Right atrium auricular region (tissue), 2 donors: ENCODE measurements at places on chromosomes 16 and 17.

DNA sequence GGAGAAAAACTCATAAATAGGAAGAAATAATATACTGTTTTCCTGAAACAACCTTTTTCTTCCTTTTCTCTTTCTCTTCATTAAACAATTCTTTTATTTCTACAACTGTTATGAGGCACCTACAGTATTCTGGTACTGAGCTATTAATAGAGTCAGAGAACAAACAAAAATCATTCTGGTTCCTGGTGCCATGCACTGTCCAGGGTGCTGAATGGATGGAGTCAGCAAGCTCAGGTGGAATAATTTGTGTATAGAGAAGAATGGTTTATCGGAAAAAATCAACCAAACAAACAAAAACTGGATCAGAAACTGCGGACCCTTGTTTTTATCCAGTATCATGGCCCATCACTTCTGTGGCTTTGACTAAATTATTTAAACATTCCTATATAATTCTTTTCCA is 430.3 kb upstream of the GOT2 start:
- no peak for DNase-seq

DNA sequence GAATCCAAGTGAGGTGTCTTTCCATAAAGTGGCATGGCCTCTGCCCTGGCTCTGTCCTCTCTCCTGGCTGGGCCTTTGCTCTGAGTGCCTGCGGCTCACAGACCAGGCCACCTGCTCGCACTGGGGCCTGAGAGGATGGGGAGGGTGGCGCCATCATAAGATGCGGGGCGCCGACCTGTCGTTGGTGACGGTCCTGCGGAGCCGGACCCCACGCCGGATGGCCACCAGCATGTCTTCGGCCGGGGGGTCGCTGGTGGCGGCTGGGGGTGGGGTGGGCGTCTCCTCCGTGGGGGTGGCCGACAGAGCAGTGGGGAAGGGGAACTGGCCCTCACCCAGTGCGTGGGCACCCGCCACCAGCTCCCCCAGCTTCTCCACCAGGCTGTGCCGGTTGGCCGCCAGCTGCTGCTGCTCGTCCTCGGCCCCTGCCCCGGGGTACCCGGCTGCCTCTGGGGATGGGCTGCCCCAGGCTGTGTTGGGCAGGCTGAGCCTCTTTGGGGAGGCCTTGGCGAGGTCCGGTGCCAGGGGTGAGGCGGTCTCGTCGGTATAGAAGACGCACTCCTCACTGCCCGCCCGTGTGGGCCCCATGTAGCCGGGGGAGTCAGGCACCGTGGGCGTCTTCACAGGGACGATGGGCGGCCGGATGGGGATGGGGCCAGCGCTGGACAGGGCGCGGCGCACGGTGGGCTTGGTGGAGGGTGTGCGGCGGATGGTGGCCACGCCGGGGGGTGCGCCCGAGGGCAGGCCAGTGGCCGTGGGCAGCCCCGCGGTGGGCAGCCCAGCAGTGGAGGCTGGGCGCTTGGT is 17.4 kb downstream of the IL34 start:
- DNase-seq: no peak

- DNase-seq: no peak
Observed at GRCh38 chr17:17509601-17510425, 13.6 kb upstream of the RASD1 start.

- no peak for DNase-seq
Observed at GRCh38 chr16:60271025-60271771, 1537.1 kb upstream of the GOT2 start.

DNA sequence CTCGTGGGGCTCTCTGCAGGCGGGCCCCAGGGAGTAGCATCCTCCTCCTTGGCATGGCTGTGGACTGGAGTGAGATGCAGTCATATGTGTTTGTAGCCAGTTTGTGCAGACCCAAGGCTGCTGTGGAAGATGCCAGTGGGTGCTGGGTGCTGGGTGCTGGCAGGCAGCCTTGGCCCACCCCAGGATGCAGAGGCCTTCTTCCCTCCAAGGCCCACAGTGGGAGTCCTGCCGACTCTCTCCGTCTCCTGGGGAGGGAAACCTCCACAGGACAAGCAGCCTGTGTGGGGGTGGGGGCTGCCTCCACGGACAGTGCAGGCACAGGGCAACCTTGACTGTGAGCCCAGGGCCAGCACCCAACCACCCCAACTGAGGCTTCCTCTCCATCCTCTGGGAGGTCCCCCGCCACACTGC is 13.8 kb upstream of the TMEM92 start:
- peak; percentile 51 for DNase-seq

DNA sequence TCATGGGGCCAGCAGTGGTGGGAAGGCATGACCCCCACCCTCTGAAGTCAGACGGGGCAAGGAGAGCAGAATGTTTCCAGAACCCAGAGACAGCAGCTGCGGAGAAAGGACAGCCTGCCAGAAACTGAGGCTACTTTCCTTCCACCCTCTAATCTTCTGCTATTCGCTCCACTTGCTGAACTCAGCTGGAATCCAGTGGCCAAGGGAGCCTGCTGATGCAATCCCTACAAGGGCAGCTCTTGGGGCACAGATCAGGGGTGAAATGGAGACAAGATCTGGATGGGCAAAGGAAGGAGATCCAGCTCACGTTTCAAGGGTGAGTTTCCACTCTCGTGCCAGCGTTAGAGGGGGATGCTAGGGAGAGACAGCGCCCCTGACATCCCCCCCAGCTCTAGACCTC is 479.1 kb downstream of the SLC39A11 start:
- DNase-seq: no peak

GRCh38 chr16:11180489-11180888 is 75.5 kb downstream of the SOCS1 start:
- DNase-seq: no peak

DNA sequence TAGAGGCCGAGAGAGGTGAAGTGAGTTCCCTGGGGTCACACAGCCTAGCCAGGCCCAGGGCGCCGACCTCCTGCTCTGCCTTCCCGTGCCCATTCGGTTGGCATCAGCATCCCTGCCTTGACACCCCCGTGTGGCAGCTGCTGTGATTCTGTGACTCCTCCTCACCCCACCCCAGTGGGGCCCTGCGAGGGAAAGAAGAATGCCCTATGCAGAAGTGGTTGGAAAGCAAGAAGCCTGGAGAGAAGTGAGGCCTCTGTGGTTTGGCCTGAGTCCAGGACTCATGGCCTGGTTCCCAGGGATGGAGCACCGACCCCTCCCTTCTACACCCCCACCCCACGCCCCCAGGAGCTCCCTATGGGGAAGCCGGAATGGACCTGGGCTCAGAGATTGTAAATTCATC is 296.2 kb downstream of the SEC14L1 start:
- no peak for DNase-seq

DNA sequence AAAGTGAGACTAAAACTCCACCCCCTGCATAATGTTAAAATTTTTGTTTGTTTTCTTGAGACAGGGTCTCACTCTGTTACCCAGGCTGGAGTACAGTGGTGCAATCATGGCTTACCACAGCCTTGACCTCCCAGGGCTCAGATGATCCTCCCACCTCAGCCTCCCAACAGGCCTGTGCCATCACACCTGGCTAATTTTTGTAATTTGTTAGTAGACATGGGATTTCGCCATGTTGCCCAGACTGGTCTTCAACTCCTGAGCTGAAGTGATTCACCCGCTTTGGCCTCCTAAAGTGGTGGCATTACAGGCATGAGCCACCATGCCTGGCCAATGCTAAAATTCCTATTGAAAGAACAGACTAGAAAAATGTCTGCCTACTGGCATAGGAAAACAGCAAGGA is 103.8 kb downstream of the TRIM37 start:
- DNase-seq: no peak

DNA sequence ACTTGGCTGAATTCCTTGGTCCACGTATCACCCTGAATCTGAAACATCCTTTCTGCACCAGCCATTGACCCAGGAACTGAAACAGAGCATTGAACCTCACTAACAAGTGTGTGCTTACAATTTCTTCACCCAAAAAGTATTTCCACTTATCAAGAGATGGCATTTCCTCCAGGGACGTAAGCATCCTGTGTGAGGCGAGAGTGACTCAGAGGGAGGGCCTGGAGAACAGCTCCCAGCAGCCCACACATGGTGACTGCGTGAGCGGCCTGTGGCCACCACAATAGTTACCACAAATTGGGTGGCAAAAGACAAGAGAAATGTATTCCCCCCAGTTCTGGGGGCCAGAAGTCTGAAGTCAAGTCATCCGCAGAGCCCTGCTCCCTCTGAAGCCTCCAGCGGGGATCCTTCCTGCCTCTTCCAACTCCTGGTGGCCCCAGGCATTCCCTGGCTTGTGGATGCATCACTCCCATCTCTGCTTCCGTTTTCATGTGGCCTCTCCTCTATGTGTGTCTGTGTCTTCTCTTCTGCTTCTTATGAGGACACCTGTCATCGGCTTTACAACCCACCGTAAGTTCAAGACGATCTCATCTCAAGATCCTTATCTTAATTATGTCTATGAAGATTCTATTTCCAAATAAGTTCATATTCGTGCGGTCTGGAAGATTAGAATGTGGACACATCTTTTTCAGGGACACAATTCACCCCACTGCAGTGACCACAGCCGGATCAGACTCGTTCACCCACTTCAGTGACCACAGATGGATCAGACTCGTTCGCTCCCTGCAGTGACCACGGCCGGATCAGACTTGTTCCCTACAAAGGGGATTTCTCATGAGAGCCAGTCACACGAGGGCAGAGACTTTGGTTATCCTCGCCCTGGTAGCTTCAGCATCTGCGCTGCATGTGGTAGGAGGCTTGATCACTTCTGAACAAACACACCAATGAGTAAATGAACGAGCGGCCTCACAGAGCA is 122.6 kb upstream of the FOXF1 start:
- DNase-seq: no peak

DNA sequence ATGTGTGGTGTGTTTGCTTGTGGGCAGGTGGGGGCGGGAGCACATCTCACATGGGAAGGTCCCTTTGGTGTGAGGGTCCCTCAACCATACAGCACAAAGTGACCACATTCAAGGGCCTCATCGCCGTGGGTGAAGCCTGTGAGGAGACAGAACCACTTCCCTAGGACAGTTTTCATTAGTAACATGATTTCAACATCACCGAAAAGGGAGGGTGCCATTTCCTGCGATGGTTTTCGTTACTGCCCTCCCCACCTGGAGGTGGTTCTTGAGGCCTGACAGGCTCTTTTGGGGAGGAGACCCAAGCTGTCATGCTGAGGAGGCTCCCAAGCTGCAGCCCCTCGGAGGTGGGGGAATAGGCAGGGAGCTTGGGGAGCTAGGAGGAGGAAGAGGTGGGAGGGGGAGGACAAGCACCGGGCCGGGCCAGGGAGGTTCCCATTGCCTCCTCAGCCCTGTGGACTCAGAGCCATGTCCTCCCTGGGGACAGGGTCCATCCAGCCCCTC is 9.5 kb downstream of the CD300LB start:
- DNase-seq: peak; percentile 57

DNA sequence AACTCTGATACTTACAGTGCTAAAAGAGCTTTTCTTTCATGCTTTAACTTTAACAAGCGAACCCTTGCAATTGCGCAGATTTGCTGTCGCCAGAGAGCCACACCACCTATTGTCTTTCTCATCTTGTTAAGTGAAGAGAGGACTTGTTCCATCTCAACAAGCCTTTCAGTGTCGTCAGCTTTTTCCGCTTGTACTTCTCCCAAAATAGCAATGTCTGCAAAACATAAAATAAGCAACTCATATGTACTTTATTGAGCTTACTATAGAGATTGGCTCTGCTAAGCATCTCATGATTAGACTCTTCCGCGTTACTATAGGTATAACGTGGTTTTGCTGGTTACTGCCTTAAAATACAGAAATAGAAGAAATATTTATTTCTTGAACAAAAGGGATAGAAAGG is 51.9 kb downstream of the ABCA8 start:
- DNase-seq: no peak

GRCh38 chr17:58587713-58588117 is 73.3 kb upstream of the MTMR4 start:
- DNase-seq: no peak

GRCh38 chr17:8887834-8888703 is 20.6 kb upstream of the PIK3R6 start:
- DNase-seq: no peak

GRCh38 chr17:6186998-6187397 is 116.8 kb downstream of the WSCD1 start:
- DNase-seq: no peak

DNA sequence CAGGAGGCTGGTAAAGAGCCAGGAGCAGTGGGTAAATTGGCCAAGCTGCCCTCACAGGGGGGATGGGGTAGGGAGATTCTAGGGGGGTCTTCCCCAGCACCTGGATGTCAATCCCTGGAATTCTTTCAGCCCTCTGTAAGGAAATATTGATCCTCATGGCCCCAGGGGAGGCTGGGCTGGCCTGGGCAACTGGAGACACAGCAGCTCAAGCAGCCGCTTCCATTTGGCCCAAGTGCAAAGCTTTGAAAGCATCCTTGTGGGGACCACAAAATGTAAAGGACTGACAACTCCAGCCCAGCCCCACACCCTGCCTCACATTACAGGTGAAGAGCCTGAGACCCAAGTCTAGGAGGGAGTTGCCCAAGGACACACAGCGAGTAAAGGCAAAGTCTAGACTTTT is 39.4 kb upstream of the MRPS23 start:
- DNase-seq: no peak

DNA sequence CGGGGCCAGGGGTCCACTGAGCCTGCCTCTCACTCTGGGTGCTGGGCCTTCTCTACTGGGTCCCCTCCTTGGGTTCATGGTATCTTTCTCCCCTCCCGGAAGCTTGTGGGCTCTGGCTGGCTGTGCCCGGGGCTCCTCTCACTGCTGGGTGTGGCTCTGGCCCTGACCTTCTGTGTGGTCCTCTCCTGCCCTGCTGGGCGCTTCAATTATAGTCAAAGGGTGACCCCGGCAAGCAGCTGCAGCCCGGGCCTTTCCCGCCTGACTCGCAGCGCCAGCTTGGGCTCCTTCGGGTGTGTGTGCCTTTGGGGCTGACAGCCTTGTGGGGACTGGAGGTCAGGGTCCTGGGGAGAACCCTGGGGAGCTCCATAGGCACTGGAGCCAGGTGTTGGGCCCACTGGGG is 54.2 kb upstream of the PVALEF start:
- no peak for DNase-seq

GRCh38 chr17:40772101-40772500 is at the start of gene KRT26:
TSS of gene KRT26 (minus strand) at chr17:40772201. CDS start at chr17:40772113, 88 bp downstream.
- DNase-seq: no peak
